ENCODE measurements at places on chromosomes 12 and 14. TPM values are rescaled to one million over a fixed set of nuclear protein-coding genes. Genes with fewer than 3 reads are reported as not detected.

TMEM119 gene
- 1.8 TPM for total RNA-seq

NR1H4 gene
- 249 TPM for total RNA-seq

ACOT6 gene
- not detected for total RNA-seq

EFS gene
- 2.1 TPM for total RNA-seq

STON2 gene
- 16.5 TPM for total RNA-seq
